ENCODE measurements at places on chromosomes 5 and 9. TPM values are rescaled to one million over a fixed set of nuclear protein-coding genes. Genes with fewer than 3 reads are reported as not detected.

The CACNA1B gene
- total RNA-seq = 35.6 TPM

The TRUB2 gene
- total RNA-seq = 24.0 TPM

The CDKN2B-AS1 gene
- total RNA-seq = 0.62 TPM

The NSD1 gene
- 89.8 TPM for total RNA-seq

The PTPN3 gene
- 5.3 TPM for total RNA-seq

The PRSS3 gene
- not detected for total RNA-seq

The WDR31 gene
- 1.7 TPM for total RNA-seq

The PCDHB5 gene
- total RNA-seq = 9.7 TPM

The PCDHA1 gene
- 6.6 TPM for total RNA-seq

The NIPSNAP3A gene
- 110 TPM for total RNA-seq

The CD180 gene
- 0.47 TPM for total RNA-seq

The CYSRT1 gene
- total RNA-seq = not detected

The CDKN2B gene
- 0.16 TPM for total RNA-seq

The CFAP90 gene
- 2.2 TPM for total RNA-seq

The BSPRY gene
- not detected for total RNA-seq

The C9orf50 gene
- total RNA-seq = not detected

The CFAP77 gene
- total RNA-seq = not detected

The PARP8 gene
- total RNA-seq = 48.7 TPM

The GADD45G gene
- 5.6 TPM for total RNA-seq

The UCK1 gene
- total RNA-seq = 13.3 TPM

The DHFR gene
- 12.9 TPM for total RNA-seq

The RLN2 gene
- total RNA-seq = not detected

The PPIC gene
- total RNA-seq = 3.1 TPM

The DMRT3 gene
- 0.16 TPM for total RNA-seq

The ADRB2 gene
- total RNA-seq = 1.6 TPM

The PCDHA13 gene
- total RNA-seq = 20.9 TPM

The PPP2R2B gene
- 141 TPM for total RNA-seq

All from occipital lobe (tissue), 3 donors.